Activated B cell treated with CpG ODN at 0.5 μM for 24 hours (primary cell): ENCODE measurements at places on chromosomes 2 and 18.

- no peak for DNase-seq
These were observed 69.4 kb upstream of the CBLN2 start for GRCh38 chr18:72613534-72613930.

GRCh38 chr2:119242276-119243119 is 18.9 kb downstream of the STEAP3 start:
- DNase-seq = no peak

DNA sequence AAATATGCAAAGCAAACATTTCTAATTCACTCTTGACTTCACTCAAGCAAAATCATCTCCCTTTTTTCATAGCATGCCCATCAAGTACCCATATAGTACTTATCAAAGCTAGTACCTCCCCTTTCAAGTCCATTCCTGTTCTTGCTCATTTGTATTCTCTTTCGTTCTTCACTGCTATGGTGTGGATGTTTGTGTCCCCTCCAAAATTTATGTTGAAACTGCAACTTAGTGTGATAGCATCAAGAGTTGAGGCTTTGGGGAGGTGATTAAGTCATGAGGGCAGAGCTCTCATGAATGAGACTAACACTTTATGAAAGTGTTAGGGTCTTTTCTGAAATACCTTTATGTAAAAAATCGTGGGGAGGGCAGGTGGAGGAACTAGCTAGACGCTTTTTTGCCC is 52.9 kb downstream of the RNU4ATAC start:
- DNase-seq = no peak

DNA sequence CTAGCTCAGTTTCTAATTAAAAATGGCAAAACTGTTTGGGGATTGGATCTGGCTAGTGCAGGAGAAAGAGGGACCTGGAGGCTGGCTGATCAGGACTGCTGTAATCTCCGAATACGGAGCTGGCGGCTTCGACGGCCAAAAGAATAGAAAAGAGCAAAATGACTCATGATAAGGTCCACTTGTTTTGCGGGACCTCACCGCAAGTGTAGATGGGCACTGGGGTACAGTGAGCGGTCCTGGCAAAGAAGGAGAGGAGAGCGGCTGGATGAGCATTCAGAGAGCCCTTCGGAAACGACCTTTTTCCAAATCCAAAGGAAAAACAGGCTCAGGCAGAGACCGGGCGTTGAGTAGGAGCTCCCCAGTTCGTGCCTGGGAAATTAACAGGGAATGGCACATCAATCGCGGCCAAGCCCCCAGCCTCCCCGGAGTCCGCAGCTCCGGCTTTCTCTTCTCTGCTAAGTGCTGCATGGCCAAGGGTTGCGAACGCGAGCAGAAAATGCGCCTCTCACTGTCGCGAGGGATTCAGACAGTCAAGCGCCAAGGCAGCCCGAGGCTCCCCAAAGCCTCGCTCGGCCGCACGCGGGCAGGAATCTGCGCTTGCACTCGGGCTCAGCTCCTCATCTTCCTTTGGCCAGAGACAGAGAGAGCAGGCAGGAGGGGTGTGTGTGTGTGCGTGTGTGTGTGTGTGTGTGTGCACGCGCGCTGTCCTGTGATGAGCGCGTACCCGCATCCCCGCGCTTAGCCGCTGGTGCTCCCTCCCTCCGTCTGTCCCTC is 1.8 kb downstream of the DCC start:
- DNase-seq = no peak

- DNase-seq = no peak
These were observed 104.9 kb downstream of the VWA3B start for GRCh38 chr2:98191883-98192282.

GRCh38 chr2:118584062-118584749 is 263.2 kb downstream of the EN1 start:
- DNase-seq = no peak

GRCh38 chr2:95049683-95049955 is 24.1 kb downstream of the MAL start:
- no peak for DNase-seq
